Activated T-helper 17 cell treated with anti-CD3 and anti-CD28 coated beads, Interleukin-2, amount 50 U/mL, for 72 hours (primary cell): ENCODE measurements at places on chromosomes 2 and 18. TPM values are rescaled to one million over a fixed set of nuclear protein-coding genes. Genes with fewer than 3 reads are reported as not detected.

- ATAC-seq, result no peak
Measured at GRCh38 chr2:53347269-53347668, 420.3 kb upstream of the CHAC2 start.

DNA sequence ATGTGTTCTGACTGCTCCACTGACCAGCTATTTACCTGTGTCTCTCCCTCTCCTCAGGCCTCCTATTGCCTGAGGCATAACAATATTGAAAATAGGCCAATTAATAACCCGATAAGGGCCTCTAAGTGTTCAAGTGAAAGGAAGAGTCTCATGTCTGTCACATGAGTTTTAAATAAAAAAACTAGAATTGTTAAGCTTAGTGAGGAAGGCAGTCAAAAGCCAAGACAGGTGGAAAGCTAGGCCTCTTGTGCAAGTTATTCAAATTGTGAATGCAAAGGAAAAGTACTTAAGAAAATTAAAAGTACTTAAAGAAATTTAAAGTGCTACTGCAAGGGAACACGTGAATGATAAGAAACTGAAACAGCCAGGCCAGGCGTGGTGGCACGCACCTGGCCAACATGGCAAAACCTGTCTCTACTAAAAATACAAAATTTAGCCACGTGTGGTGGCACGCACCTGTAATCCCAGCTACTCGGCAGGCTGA is 44.9 kb upstream of the TAF4B start:
- no peak for ATAC-seq

DNA sequence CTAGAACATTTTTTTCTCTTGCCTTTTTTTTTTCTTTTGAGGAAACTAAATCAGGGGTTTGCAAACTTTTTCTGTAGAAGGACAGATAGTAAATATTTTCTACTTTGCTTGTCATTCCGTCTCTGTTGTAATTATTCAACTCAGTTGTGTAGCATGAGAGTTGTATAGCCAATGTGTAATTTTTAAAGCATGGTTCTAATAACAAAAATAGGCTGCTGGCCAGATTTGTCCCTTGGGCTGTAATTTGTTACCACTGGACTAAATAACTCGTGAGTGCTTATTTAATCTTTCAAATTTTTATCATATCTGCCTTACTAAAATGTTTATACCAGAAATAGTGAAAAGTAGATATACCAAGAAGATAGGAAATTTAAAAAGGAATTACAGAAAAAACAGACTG is 43.0 kb downstream of the CCDC148 start:
- ATAC-seq, result no peak

DNA sequence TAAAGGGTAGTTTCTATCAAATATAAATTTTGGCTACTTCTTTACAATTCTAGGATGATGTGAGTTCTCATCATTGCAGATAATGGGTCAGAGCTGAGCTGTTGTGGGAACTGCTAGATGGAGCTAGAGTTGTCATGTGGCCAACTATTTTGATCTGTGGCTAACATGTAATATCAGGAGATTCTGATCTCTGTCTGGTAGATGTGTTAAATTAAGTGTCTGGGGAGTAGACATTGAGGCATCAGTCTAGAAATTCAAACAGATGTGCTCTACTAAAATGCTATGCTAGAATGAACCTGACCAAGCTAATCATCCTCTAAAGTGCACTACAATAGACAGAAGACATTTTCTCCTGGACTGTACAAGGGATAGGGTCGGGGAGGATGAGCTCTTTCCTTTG is 30.3 kb upstream of the DARS1 start:
- ATAC-seq, result peak; percentile 52

GRCh38 chr18:12315490-12315889 is 7.4 kb downstream of the TUBB6 start:
- no peak for ATAC-seq

DNA sequence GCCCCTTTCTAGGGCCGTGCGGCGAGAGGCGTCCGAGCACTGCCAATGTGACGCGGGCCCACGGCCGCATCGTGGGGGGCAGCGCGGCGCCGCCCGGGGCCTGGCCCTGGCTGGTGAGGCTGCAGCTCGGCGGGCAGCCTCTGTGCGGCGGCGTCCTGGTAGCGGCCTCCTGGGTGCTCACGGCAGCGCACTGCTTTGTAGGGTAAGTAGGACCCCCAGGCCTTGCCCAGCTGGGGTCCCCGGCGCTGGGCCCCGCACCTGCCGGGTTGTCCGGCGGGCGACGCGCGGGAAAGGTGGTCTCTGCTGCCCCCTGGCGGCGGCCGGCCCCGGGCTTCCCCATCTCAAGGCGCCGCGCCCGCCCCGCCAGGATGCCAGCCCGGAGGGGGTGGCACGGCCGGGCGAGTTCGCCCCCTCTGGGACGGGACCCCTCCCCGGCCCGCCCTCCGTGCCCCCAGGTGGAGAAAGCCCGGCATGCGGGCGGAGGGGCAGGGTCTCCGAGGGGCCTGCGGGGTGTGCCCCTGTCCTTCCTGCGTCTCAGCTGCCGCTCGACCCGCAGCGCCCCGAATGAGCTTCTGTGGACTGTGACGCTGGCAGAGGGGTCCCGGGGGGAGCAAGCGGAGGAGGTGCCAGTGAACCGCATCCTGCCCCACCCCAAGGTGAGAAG is 1.9 kb downstream of the PRSS56 start:
- peak; percentile 76 for ATAC-seq

DNA sequence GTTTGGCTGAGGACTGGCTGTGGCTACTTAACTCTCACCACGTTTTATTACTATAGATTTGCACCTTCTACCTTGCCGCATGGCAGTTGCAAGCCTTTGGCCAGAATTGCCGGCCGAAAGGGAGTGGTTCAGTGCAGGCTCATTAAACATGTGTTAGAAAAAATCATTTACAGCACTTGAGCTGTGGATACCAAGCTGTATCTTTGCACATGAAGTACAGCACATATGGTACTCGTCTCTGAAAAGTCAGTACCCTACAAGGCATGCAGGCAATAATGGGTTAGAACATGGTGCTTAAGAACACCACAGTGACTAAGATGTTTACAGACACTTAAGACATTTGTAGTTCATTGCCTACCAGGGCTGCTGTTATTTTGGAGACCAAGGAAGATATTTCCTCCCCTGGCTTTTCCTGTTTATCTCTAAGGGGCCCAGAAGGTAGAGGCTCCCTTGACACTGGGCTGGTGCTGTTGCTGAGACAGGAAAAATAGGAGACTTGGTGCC is 103.1 kb downstream of the ZNF532 start:
- no peak for ATAC-seq

GRCh38 chr18:11042247-11042646 is 107.1 kb downstream of the PIEZO2 start:
- ATAC-seq, result no peak

Gene VWA3B
- total RNA-seq, result not detected

Gene MC2R
- total RNA-seq, result not detected
